ENCODE measurements at places on chromosomes 12 and 14. TPM values are rescaled to one million over a fixed set of nuclear protein-coding genes. Genes with fewer than 3 reads are reported as not detected.

Gene TTLL5
- total RNA-seq: 25.3 TPM

Gene PIK3C2G
- 0.34 TPM for total RNA-seq

Gene ZDHHC17
- total RNA-seq: 14.4 TPM

Gene IL26
- not detected for total RNA-seq

Gene SNRNP35
- 17.7 TPM for total RNA-seq

Gene LDHB
- total RNA-seq: 896 TPM

Gene SUPT16H
- total RNA-seq: 118 TPM

Gene GPR84
- 0.07 TPM for total RNA-seq

Gene NELL2
- 0.07 TPM for total RNA-seq

Gene FSCB
- not detected for total RNA-seq

Gene SLC25A47
- not detected for total RNA-seq

Gene RPL36AL
- 359 TPM for total RNA-seq

Gene MYF5
- total RNA-seq: not detected

Gene AQP2
- total RNA-seq: not detected

Gene CDH24
- total RNA-seq: 7.1 TPM

Gene IL31
- total RNA-seq: not detected

Gene SART3
- total RNA-seq: 50.0 TPM

Gene KRT6C
- 7.6 TPM for total RNA-seq

Gene CDC42BPB
- total RNA-seq: 52.9 TPM

Gene FLVCR2
- total RNA-seq: 0.11 TPM

Gene AVPR1A
- not detected for total RNA-seq

Gene KRT4
- 0.11 TPM for total RNA-seq

Gene ACSS3
- total RNA-seq: 0.04 TPM

Gene MGP
- 0.44 TPM for total RNA-seq

Gene FGD4
- total RNA-seq: 13.9 TPM

Gene MGST1
- total RNA-seq: 125 TPM

Gene PABPN1
- total RNA-seq: 81.4 TPM

Gene GALNT8
- not detected for total RNA-seq

Gene PAH
- total RNA-seq: not detected

Gene DDX47
- 73.9 TPM for total RNA-seq

Gene TAS2R19
- 0.49 TPM for total RNA-seq

Gene C12orf60
- total RNA-seq: 1.9 TPM

Gene NEUROD4
- total RNA-seq: not detected

Gene CLEC1B
- not detected for total RNA-seq

Gene PTGER2
- total RNA-seq: not detected

Gene IRAK3
- total RNA-seq: 0.32 TPM

Gene TC2N
- total RNA-seq: 22.8 TPM

Gene KCNH5
- not detected for total RNA-seq

Gene USP5
- total RNA-seq: 80.9 TPM

Gene MAP3K9
- 6.7 TPM for total RNA-seq

Gene LYZ
- total RNA-seq: not detected

Gene ERBB3
- 13.3 TPM for total RNA-seq

Gene CATSPERB
- 0.18 TPM for total RNA-seq
